ENCODE measurements at places on chromosomes 1 and 21.

DNA sequence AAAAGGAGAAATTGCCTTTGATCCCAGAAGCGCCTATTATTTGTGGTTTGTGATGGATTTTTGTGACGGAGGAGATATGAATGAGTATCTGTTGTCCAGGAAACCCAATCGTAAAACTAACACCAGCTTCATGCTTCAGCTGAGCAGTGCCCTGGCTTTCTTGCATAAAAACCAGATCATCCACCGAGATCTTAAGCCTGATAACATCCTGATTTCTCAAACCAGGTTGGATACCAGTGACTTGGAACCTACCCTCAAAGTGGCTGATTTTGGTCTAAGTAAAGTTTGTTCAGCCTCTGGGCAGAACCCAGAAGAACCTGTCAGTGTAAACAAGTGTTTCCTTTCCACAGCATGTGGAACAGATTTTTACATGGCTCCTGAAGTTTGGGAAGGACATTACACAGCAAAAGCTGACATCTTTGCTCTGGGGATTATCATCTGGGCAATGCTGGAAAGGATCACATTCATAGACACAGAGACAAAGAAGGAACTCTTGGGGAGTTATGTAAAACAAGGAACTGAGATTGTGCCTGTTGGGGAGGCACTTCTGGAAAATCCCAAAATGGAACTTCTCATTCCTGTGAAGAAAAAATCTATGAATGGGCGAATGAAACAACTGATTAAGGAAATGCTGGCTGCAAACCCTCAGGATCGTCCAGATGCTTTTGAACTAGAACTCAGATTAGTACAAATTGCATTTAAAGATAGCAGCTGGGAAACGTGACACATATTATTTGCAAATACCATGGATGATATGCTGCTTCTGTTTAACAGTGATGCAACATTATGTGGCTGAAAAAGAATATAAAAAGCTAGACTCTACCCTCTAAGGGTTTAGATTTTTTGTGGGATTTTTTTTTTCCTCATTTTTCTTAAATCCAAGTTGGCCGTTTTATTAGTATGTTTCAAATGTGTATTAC is 10.5 kb downstream of the PDIK1L start:
- no peak for DNase-seq

DNA sequence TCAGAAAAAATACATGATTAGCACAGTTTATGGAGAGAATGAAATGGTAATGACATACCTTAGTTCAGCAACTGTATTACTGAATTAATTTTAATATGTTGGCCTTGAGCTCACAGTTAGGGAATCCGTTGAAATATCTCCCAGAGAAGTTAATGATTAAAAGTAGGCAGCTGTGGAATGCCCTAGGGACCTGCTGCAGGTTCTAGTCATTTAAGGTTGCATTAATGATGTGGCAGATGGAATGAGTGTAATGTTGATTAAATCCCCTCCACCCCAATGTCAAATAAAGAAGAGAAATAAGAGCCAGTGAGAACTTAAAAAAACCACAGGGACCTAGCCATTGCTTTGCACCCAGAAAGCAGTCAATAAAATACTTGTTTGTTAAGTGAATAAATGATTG is 40.3 kb upstream of the TRIM45 start:
- DNase-seq: no peak

DNA sequence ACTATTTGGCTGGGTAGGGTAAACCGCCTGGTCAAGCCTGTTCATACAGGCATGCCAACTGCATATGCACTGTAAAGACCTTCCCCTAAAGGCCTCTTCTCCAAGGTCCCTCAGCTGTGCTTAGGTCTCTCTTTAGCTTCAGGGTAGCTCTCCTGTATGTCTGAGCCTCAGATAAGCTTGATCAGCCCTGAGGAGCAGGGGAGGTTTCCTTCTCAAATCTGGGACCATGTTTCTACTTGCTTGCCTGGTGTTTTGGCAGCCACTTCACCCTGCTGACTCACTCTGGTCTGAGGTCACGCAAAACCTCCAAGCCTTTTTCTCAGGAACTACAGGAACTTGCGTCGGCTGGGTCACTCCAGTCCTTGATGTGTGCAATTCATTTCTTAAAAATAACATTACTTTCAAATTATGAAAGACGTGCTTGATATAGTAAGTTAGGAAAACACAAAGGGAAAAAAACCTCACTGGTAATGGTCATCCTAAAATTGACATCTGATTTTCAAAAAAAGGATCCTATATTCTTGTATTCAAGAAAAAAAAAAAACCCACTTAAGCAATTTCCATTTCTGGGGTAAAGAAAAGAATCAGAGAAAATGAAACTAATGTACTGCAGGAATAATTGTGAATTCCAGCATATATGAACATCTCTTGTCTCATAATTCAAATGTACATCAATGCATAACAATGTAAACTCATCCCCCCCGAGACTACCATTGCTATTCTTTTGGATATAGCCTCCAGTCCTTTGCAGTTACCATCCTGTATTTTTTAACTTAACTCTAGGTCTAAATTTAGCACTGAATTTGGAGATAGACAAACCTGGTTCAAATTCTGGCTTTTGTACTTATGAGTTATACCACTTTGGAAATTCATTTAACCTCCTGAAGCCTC is 24.8 kb upstream of the RNF19B start:
- no peak for DNase-seq

DNA sequence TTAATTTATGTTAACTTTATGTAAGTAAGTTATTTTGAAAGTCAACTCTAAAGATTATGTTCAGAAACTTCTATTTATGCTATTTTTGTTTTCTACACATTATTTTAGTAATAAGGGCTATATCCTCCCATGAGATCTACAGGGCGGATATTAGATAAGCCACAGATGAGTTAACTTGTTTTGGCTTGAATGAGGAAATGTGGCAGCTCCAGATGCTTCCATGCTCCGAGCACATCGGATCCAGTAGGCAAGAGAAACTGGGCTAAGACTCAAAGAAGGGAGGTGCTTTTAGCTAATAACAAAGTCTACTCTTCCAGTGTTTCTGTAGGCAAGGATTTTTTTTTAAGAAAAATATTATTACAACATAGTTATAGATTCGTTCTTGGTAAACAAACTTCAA is 20.0 kb upstream of the LAMC1 start:
- DNase-seq: no peak

GRCh38 chr1:198153804-198154203 is 3.0 kb upstream of the NEK7 start:
- no peak for DNase-seq

DNA sequence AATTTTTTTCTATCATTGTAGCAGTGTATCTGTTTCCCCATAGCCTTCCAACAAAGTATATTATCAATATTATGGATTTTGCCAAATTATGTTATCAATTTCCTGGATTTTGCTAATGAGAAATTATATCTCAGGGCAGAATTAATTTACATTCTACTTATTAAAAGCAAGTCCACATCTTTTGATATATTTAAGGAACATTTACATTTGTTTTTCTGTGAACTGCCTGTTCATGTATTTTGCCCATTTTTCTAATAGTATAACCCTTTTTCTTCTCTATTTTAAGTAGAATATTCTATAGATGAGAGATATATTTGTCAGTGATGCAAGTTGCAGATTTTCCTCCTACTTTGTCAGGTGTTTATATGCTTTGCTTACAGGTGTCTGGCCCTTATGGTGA is 24.4 kb downstream of the C1orf87 start:
- DNase-seq: no peak

DNA sequence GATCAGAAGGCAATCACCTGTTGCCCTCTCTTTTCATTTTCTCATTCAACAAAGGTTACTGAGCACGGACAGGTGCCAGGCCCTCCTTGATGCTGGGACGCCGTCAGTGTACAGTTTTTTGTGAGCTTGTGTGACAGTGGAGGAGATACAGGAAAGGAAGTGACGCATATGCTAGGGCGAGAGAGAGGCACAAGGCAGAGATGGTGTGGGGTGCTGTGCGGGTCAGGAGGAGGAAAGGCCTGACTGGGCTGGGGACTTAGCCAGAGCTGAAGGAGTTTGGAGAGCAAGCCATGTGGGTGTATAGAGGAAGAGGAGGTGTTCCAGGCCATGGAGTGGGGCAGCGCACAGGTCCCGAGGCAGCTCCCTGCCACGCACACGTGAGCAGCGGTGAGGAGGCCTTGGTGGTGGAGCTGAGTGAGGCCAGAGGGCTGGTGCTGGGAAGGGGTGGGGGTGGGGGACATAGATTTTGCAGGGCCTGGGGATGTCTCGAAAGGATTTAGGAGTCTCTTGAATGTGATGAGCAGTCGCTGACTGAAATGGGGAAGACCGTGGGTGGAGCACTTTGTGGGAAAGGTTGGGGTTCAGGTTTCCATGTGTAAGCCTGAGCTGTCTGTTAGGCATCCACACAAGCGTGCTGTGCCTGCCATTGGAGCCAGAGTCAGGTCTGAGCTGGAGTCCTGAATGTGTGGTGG is 46.0 kb downstream of the TRAPPC10 start:
- DNase-seq: peak; percentile 29

DNA sequence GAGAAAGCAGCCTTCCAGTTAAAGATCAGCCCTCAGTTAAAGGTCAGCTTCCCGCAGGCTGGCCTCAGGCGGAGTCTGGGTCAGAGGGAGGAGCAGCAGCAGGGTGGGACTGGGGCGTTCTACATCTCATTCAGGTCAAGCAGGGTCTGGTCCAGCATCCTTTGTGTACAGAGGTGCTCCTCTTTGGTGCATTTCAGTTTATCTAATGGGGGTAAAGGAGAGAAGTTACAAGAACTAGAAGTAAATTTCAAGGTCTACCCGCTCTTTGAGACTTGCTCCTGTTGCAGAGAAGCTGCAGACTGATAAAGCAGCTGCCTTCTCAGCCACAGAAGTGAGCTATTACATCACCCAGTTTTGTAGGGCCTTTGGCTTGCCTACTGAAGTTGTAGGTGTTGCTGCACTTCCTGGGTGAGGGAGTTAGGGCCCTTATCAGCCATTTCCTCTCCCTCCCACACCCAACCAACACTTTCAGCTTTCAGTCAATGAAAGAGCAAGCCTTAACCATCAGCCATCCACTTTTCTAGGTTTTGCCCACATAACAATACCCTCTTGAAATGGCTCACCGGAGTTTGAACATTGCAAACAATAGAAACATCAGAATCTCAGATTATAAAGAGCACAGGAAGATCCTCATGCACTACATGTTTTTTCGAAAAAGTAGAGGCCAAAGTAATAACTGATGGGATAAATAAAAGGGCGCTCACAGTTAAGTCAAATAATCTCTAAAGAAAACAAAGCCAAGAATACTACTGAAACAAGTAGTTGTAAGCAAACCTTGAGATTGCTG is 2.8 kb upstream of the NUP210L start:
- peak; percentile 58 for DNase-seq

GRCh38 chr1:156601122-156601830 is at the start of gene GPATCH4:
GPATCH4 (minus strand) TSS chr1:156601479.
- peak; percentile 62 for DNase-seq

GRCh38 chr1:167052389-167052788 is 37.8 kb downstream of the GPA33 start:
- DNase-seq: no peak

DNA sequence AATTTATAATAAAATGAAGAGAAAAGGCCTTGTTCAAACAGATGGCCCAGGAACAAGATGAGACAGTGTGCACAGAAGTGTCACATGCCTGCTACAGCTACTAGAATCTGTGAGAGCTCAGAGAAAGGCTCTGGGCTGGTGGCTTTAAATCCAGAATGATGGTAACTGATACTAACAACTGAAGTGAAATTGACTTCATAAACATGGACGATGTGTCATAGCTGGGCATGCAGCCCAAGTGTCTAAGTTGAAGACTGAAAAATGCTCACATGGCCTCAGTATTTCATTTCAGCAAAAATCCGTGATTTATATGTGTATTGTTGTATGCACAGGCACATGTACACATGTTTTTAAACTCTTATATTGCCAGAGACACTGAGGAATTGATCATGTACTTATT is 208.3 kb upstream of the RUNX1 start:
- no peak for DNase-seq

DNA sequence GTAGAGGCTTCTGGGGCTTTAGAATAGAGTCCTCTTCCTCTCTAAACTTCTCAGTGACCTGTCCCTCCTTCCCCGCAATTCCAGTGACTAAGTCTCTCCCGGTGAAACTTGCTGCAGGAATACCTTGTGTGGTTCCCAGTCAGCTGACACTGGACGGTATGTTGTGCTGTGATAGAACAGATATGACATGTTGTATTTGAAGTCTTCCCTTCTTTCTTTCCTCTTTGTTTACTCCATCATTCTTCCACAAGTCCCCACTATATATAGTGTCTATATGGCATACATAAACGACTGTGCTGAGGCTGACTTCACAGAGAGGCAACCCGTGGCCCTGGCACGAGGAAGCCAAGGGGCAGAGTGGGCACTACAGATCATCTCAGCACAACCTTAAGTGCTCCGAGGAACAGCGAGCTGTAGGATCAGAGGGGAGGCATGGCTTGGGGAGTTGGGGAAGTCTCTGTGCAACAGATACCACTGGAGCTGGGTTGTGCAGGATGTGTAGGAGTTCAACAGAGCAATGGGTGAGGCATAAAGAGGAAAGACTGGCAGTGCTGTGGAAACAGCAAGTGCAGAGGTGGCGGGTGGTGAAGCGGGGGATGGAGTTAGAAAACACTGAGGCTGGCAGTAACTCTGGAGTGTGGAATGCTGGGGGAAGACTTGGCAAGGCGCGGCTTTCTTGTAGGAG is 237.8 kb downstream of the TRABD2B start:
- DNase-seq: no peak

DNA sequence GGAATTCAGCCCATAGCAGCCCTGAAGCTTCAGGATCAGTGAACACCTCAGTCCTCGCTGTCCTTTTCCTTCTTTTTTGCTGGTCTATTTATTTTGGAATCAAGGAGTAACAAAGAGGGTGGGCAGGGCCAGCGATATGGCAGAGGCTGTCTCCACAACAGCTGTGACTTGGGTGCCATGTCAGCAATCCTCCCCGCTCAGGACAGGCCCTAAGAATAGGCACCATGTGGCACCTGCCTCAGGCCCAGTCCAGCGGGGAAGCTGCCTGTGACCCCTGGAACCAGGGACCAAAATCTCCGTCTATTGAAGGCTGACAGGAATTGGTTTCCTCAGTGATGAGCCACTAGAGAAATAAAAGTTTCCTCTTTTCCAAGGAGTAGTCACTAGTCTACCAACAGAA is 58.6 kb upstream of the TNR start:
- no peak for DNase-seq

DNA sequence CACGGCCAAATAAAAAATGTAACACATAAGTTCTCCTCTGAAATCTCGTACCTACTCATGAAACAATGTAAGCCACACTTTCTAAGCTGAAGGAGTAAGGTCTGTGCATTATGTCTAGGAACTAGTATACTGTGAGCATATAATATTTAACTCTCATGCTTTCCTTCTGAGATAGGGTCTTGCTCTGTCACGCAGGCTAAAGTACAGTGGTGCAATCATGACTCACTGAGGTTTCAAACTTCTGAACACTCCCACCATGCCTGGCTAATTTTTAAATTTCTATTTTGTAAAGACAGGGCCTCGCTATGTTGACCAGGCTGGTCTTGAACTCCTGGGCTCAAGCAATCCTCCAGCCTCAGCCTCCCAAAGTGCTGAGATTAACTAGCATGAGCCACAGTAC is 71.3 kb downstream of the AHCTF1 start:
- no peak for DNase-seq

GRCh38 chr1:218524526-218524925 is 179.4 kb downstream of the TGFB2 start:
- no peak for DNase-seq

- DNase-seq: no peak
These were observed 3.1 kb upstream of the SPRR3 start for GRCh38 chr1:152998476-152998875.

Data from activated CD4-positive, alpha-beta T cell treated with anti-CD3 and anti-CD28 coated beads, Interleukin-2, amount 50 U/mL, for 1 hour (primary cell).